ENCODE measurements at places on chromosomes 2 and 18. TPM values are rescaled to one million over a fixed set of nuclear protein-coding genes. Genes with fewer than 3 reads are reported as not detected.
A peak's percentile ranks its signal among the peaks of the same experiment; 100 is the strongest.

DNA sequence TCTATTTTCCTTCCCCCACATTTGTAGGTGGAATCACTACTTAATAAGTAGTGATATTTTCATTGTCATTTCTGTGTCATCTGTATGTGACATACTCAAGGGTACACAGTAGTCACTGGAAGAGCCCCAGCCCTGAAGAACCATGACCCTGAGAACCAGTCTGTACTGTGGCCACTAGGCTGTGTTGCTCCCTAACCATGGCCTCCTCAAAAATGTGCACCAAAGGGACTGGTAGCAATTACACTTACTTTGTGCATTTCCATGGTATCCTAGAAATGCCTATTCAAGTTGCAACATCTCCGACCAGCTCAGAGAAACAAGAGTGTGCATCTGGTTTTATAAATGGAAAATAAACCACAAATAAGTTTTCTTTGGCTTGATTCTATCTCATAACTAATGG, 155.1 kb downstream of the DOCK10 start:
- H3K36me3 ChIP-seq = peaks cover 92% of the 10 kb centered on the region
- H3K27me3 ChIP-seq = no peaks in the 10 kb centered on the region
- no peak for DNase-seq
- no peak overlapping the region for H3K27ac ChIP-seq

The RGPD4 gene
- 0.07 TPM for total RNA-seq

GRCh38 chr2:44579115-44579836, 217.5 kb downstream of the CAMKMT start:
- H3K4me1 ChIP-seq = peaks cover 30% of the 10 kb centered on the region
- no peaks in the 10 kb centered on the region for H3K36me3 ChIP-seq
- H3K27me3 ChIP-seq = no peaks in the 10 kb centered on the region
- no peak for DNase-seq
- H3K27ac ChIP-seq = peak overlapping the region; percentile 74

- H3K27me3 ChIP-seq = peaks cover 16% of the 10 kb centered on the region
- no peak for DNase-seq
- no peaks in the 10 kb centered on the region for H3K36me3 ChIP-seq
Observed at GRCh38 chr2:24174851-24175277, at the start of gene FAM228A. FAM228A (plus strand) TSS chr2:24175053; CDS start chr2:24175481, 428 bp downstream.

The SIX3 gene
- total RNA-seq = 0.25 TPM

DNA sequence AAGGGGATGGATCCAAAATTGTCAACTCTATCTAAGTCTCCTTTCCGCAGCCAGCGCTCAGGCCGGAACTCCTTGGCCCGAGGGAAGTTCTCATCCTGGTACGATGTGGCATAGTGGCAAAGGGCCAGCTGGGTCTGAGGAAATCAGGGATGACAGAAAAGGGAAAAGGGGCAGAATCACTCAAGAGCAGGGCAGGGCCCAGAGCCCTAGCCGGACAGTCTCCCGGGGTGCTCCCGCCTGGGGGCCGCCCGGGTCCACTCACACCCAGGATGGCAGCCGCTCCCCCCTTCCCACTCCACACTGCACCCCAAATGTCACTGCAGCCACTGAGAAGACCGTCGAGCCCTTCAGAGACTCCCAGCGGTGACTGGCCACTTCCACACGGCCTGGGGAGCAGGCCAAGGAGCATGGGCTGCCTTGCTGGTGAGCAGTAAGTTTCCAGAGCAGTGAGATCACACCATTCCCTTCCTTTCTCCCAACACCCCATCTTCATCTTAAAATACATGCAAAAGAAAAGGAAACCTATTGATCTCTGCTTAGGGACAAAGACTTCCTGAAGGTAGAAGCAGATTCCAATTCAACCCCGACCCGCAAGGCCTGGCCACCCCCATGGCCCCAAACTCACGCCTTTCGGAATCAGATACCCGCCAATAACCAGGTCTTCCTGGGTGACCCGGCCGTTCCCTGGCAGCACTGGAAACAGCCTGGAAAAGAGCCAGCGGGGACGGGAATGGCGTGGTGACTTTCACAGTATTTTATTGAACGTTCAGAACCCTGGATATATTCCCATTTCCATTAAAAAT, 26.7 kb downstream of the CYP27C1 start:
- H3K27me3 ChIP-seq = peaks cover 2% of the 10 kb centered on the region
- no peak overlapping the region for H3K4me3 ChIP-seq
- no peak for DNase-seq
- H3K36me3 ChIP-seq = no peaks in the 10 kb centered on the region

GRCh38 chr2:18378020-18378653, 182.3 kb downstream of the RDH14 start:
- no peak overlapping the region for H3K4me3 ChIP-seq
- H3K36me3 ChIP-seq = no peaks in the 10 kb centered on the region
- DNase-seq = no peak
- peaks cover 4% of the 10 kb centered on the region for H3K27me3 ChIP-seq
- H3K27ac ChIP-seq = no peak overlapping the region

GRCh38 chr2:228549441-228550007, 368.0 kb upstream of the SPHKAP start:
- H3K27me3 ChIP-seq = no peaks in the 10 kb centered on the region
- no peaks in the 10 kb centered on the region for H3K36me3 ChIP-seq
- no peak overlapping the region for H3K27ac ChIP-seq
- H3K4me1 ChIP-seq = no peaks in the 10 kb centered on the region
- no peak for DNase-seq
- no peak overlapping the region for H3K4me3 ChIP-seq

The SGPP2 gene
- 10.6 TPM for total RNA-seq

The PROKR1 gene
- not detected for total RNA-seq

DNA sequence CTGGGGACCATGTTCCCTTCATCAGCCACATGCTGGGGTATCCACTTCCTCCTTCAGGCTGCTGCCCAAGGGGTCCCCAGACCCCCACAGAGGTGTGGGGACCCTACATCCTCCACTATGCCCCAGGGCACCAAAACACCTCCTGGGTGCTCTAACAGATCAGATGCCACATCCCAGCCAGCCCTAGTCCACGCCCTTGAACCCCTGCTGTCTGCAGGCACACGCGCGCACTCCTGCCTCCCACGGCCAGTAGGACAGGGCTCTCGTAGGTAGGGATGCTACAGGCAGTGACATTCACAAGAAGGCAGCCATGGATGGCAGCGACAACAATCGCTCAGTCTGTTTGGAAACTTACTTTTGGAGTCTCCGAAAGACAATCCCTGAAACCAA, 3.0 kb upstream of the GPC1 start:
- H3K36me3 ChIP-seq = no peaks in the 10 kb centered on the region
- peaks cover 8% of the 10 kb centered on the region for H3K27me3 ChIP-seq
- H3K27ac ChIP-seq = no peak overlapping the region

DNA sequence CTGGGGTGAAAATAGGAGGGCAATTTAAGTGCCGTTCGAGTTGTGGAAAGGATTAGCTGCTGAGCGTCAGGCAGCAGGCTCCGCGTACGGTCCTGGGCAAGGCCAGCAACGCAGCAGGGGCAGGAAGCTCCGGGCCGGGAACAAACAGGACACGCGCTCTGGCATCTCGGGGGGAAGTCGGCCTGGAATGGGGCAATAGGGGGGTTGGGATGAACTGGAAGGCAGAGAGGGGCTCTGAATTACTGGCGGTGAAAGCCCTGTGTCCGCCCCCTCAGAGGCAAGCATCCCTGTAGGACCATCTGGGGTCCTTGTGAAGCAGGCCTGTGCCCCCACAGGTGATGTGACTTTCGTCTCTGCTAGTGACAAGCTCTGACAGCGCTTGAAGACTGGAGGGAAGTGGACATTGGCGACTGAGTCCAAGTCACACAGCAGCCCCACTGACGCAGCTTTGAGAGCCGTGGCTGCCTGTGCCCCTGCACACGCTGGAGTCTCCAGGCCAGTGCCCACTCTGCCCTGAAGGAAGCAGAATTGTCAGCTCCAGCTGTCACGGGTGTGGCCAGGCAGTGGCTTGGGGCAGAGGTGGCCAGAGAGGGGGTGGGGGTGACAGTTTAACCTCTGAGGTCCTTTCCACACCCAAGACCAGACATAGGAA, 22.3 kb downstream of the GPR35 start:
- H3K4me1 ChIP-seq = peaks cover 5% of the 10 kb centered on the region
- H3K4me3 ChIP-seq = no peak overlapping the region
- no peaks in the 10 kb centered on the region for H3K36me3 ChIP-seq
- peaks cover 25% of the 10 kb centered on the region for H3K27me3 ChIP-seq

The SULT1C4 gene
- not detected for total RNA-seq

DNA sequence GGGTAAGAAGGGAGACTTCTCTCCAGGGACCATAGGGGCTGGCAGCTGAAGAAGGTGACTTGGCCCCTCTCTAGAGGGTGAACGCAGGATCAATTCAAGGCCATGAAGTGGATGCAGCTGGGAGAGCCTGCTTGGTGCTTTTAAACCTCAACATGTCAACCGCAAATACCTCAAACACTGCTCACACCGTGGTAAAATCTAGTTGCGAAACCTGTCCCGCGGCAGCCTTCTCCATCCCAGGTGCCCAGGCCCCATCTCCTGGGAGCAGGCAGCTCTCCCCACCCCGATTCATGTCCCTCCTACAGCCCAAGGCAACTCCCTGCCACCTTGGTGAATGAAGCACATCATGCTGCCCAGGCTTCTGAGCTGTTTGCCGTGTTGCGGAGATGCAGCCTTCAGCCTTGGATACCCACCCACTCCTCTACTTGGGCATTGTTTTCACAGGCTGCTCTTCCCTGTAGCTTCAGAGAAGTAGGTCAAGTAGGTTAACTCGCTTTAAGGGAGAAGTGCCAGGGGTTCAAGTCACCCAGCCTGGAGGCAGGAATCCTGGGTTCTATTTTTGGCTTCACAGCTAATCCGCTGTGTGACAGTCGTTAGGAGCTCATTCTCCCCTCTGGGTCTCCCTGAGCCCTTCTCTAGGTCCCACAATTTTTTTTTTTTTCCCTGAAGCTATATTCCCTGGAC, 6.2 kb upstream of the EFR3B start:
- no peak overlapping the region for H3K27ac ChIP-seq
- H3K36me3 ChIP-seq = no peaks in the 10 kb centered on the region
- DNase-seq = no peak
- peaks cover 3% of the 10 kb centered on the region for H3K4me1 ChIP-seq
- H3K4me3 ChIP-seq = no peak overlapping the region
- H3K27me3 ChIP-seq = peaks cover 18% of the 10 kb centered on the region

The KCNG2 gene
- not detected for total RNA-seq
